ENCODE measurements at places on chromosomes 4 and X.

GRCh38 chrX:41981481-41982013 lies 58.2 kb upstream of the CASK start:
- no peak for DNase-seq

- no peak for DNase-seq
Observed at GRCh38 chrX:8721536-8721935, 10.4 kb downstream of the ANOS1 start.

- no peak for DNase-seq
Observed at GRCh38 chr4:43718369-43718768, 730.2 kb downstream of the KCTD8 start.

GRCh38 chrX:139933904-139934303 lies 1.1 kb upstream of the ATP11C start:
- DNase-seq, result no peak

DNA sequence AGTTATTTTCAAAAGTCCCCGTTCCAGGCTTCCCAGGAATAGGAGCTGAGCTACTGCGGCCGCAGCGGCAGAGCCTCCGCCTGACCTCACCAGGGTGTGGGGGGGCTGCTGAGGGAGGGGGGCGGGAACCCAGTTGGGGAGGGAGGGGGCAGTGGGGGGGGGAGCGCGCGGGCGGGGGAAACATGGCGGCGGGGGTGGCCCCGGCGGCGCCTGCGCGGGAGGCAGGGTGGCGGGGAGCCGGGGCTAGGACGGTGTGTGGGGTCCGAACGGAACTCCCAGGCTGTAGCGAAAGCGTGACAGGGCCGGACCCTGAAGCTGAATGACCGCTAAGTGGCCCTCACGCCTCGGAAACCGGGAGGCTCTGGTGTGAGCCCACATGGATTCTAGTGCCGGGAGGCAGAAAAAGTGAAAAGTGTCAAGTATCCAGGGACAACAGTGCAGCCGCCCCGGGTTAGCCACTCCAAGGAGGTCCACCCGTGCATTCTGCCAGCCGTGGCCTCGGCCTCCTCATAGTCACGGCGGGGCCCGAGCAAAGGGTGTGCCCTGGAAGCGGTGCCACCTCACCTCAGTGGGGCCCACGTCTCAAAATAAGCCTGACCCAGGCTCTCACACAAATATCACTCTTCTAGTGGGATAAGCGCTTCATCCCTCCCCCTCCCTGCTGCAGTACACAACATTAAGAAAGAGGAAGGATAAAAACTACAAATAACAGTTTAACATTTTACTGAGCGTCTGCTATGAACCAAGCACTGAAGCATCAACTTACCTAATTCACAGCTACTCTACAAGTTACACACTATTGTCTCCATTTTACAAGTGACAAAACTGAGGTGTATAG lies at the start of gene KLHL13:
TSS of gene KLHL13 (minus strand) at position 98 of the 838 bp plus-strand sequence. CDS start 88,337 bp downstream, outside the sequence.
- DNase-seq, result peak; percentile 73

GRCh38 chrX:40174854-40175510 lies 77.2 kb upstream of the BCOR start:
- peak; percentile 82 for DNase-seq

GRCh38 chr4:70903291-70903603 lies 1.1 kb downstream of the MOB1B start:
- DNase-seq, result no peak

GRCh38 chr4:90476019-90476418 lies 348.8 kb downstream of the CCSER1 start:
- no peak for DNase-seq

- DNase-seq, result no peak
Observed at GRCh38 chr4:139975830-139976272, 178.1 kb downstream of the MAML3 start.

GRCh38 chr4:145847764-145848163 lies 90.9 kb downstream of the ZNF827 start:
- no peak for DNase-seq

DNA sequence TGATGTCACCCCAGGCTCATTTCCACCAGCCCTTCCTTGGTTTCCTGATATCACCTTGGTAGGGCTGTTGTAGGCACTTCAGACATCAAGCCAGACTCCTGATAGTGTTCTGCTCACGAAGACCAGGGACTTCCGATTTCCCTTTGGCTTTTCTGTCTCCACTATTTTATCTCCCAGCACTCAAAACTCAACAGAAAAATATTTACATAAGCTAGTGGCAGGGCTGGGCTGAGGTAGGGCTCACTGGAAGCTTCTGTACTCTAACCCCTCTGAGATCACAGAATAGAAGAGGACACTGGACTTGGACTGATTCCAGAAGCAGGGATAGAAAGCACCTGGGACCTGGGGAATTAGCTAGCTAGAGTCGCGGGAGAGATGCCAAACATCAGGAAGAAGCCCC lies 34.4 kb upstream of the EFNB1 start:
- DNase-seq, result no peak

- peak; percentile 54 for DNase-seq
Observed at GRCh38 chr4:70709611-70710205, 12.1 kb upstream of the RUFY3 start.

DNA sequence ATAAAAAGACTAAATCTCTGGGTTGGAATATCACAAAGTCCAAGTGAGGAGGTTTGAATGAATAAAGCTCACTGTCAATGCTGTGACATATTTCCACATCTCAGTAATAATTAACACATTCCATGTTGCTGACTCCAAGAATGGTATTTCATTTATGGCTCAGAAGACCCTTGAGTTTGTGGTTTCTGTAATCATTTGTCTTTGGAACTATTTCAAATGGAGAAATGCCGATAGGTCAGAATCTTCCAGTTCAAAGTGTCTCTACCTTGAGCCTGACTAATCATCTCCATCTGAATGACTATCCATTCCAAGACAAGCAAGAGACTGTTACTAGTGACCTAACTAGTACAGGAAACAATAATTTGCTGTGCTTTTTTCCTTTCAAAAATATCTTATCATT lies 24.2 kb upstream of the SLC2A9 start:
- no peak for DNase-seq

GRCh38 chrX:23908219-23909004 lies 606 bp downstream of the CXorf58 start:
- peak; percentile 51 for DNase-seq

DNA sequence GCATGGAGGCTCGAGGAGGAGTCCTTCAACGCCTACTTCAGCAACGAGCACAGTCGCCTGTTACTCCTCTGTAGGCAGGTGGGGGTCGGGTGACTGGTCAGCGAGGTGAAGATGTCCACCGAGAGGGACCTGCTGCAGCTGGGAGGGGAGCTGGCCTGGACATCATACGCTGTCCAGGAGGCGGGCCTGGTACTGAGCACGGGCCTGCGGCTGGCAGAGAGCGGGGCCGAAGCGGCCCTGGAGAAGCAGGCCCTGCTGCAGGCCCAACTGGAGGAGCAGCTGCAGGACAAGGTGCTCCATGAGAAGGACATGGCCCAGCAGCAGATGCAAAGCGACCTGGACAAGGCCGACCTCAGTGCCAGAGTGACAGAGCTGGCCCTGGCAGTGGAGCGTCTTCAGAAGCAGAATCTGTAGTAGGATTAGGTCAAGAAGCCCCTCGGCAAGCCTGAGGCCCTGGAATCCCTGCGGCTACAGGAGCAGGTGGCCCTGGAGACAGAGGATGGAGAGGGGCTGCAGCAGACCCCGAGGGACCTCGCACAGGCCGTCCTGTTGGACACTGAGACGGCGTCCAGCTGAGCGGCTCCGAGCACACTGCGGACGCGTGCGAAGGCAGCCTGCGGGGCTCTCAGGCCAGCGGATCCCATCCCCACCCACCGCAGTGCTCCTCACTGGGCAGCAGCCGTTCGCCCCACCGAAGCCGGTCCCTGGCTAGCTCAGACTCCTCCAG lies 11.9 kb downstream of the SMIM10L2A start:
- no peak for DNase-seq

- DNase-seq, result no peak
Observed at GRCh38 chr4:180538384-180539057, 1704.7 kb upstream of the TENM3 start.

GRCh38 chr4:182776376-182777105 lies 140.6 kb downstream of the DCTD start:
- DNase-seq, result no peak

DNA sequence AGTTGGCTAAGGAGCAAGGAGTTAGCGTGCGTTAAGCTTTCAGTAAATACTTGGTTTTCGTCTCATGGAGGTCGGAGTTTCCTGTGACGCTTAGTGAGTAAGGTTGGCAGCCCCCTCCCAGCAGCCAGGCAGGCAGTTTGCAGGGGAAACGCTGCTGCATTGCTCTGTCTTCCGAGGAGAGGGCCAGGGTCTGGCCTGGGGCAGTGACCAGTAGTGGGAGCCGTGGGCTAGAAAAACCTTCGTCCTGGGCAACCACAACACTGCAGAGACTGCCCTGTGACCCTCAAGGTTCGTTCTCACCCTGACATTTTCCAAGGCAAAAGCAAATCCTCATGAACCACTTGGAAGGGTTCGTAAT lies 432 bp downstream of the TMEM175 start:
- no peak for DNase-seq

GRCh38 chr4:84378983-84379382 lies 120.1 kb downstream of the NKX6-1 start:
- no peak for DNase-seq

DNA sequence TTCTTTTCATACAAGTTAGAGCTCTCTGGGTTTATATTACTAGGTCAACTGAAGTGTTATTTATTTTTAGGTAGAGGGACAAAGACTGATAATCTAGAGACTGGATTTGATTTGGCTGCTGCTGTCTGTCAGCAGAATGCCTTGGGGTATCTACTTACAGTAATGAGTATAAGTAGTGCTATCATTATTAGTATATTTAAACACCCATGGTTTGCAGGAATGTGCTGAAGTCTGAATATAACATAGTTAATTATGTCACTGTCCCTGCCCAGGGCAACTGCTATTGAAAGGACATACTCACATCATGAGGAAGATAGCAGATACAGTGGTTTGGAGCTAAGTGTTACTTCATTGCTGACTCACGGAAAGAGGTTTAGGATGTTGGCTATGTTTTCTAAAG lies 76.2 kb downstream of the PRRG1 start:
- no peak for DNase-seq

- no peak for DNase-seq
Observed at GRCh38 chrX:102833136-102833535, 103.9 kb upstream of the RAB40AL start.

GRCh38 chr4:168796362-168797106 lies 213.5 kb downstream of the CBR4 start:
- DNase-seq, result no peak

- DNase-seq, result peak; percentile 80
Observed at GRCh38 chr4:118270492-118270891, 82.3 kb downstream of the PRSS12 start.

DNA sequence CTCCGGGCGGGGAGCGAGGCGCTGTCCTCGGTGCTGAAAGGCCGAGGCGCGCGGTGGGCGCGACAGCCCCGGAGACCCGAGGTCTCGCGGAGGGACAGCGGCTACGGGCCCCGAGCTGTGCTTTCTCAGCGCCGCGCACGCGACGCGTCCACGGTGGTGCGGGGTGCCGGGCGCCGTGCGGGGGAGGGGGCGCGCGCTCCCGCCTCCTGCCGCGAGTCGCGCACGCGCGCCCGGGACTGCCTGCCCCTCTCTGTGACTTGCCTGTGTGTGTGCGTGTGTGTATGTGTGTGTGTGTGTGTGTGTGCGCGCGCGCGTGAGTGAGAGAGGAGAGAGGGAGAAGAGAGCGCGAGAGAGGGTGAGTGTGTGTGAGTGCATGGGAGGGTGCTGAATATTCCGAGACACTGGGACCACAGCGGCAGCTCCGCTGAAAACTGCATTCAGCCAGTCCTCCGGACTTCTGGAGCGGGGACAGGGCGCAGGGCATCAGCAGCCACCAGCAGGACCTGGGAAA lies at the start of gene GRIA2:
TSS of gene GRIA2 (plus strand) at position 358 of the 511 bp plus-strand sequence. CDS start 315 bp downstream, outside the sequence.
- peak; percentile 92 for DNase-seq

- no peak for DNase-seq
Observed at GRCh38 chr4:38785041-38785790, 2.4 kb upstream of the TLR10 start.

GRCh38 chr4:53121264-53121865 lies 244.5 kb downstream of the SCFD2 start:
- no peak for DNase-seq

DNA sequence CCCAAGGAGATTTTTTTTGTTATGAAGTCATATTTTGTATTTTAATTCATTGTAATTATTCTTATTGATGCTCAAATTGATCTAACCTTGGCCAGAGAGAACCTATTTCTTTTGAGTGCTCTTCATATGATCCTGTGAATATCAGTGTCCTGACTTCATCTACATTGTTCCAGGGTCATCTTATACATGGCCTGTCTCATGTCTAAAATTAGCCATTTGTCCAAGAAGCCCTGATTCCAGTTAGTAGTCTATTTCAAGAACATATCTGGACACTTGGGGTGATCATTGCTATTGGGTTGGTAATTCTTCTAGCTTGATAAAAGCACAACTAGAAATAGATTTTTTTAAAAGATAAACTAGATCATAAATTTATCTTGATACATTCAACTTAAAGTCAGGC lies 266.2 kb downstream of the SPRY1 start:
- DNase-seq, result no peak

- DNase-seq, result peak; percentile 44
Observed at GRCh38 chrX:130575831-130576389, 174.1 kb downstream of the RBMX2 start.

GRCh38 chr4:8702516-8703400 lies 110.2 kb downstream of the CPZ start:
- DNase-seq, result no peak

- DNase-seq, result no peak
Observed at GRCh38 chr4:37788819-37789218, 37.7 kb upstream of the PGM2 start.

- no peak for DNase-seq
Observed at GRCh38 chr4:144556636-144557035, 89.3 kb upstream of the HHIP start.

DNA sequence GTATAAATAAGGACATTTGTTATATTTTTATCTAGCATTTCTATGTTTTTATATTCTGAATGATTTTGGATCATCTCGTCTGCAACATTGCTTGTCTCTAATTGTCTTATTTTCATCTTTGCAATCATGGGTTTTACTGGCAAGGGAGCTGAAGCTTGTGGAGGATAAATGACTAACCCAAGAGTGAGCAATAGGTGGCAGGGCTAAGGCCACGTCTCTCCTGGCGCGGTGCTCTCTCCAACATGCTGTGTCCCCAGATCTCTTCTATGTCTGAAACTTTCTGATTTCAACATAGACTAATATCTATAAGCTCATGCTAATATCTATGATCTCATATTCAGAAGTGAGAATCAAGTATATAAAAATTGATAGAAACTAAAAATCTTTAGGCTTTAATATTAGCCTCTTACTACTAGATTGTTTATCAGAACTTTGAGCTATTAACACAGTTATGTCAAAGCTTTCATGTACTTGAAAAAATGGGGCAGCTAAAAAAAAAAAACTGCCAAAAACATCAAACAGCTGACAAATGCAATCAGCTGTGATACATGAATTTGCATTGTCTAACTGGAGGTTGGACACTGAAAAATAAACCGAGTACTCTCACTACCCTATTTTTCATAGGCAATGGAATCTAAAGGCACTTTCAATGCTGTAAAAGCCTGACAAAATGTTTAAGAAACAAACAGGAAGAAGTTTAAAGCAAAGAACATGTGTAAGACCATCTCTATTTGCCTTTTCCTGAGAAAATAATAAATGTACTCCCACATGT lies 169.2 kb downstream of the TMA16 start:
- peak; percentile 45 for DNase-seq

DNA sequence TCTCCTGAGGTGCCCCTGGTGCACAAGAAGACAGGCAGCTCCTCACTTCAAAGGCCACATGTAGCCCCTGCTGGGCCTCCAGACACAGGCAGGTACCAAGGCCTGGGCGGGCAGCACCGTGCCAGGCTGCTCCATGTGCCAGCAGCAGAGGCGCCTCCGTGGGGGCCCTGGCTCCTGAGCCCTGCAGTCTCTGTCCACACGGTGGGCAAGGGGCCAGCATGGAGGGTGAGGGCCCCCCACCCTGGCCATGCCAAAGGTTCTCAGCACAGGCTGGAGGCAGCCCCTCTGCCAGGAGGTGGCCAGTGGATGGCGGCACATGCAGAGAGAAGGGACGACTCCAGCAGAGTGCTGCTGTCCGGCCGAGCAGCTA lies 72.6 kb downstream of the FAM53A start:
- DNase-seq, result no peak

All from eye (tissue), 1 donor.